ENCODE measurements at places on chromosomes 1 and 21.

- DNase-seq, result no peak
These were observed 29.6 kb upstream of the PHGDH start for GRCh38 chr1:119682141-119682540.

- DNase-seq, result no peak
These were observed 54.4 kb downstream of the SLC9A1 start for GRCh38 chr1:27100335-27101053.

- no peak for DNase-seq
These were observed 9.1 kb downstream of the SYTL1 start for GRCh38 chr1:27350663-27351540.

GRCh38 chr1:3244927-3245315 lies 175.9 kb downstream of the PRDM16 start:
- no peak for DNase-seq

DNA sequence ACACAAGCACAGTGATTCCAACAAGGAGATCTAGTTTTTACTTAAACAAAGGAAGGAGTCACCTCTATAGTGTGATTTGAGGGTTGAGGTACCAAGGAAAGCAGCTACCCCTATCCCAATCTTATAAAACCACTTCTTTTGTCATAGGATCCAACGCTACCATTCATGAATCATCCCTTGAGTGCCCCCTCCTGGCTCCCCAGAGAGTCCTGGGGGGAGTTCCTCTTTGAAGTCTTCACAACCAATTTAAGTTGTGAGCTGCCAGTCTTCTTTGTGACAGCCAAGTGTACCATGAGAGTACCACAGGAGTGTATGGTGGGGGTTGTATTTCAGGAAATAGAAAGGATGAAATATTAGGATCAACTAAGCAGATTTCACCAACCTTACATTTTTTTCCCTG lies 39.1 kb upstream of the NHLH2 start:
- no peak for DNase-seq

GRCh38 chr1:212132025-212132424 lies 96.5 kb downstream of the DTL start:
- DNase-seq, result no peak

- DNase-seq, result no peak
These were observed 11.2 kb upstream of the FGGY start for GRCh38 chr1:59285691-59286090.

- DNase-seq, result no peak
These were observed 25.5 kb downstream of the GPATCH2 start for GRCh38 chr1:217605390-217605789.

GRCh38 chr1:29875557-29876028 lies 639.3 kb downstream of the PTPRU start:
- no peak for DNase-seq

- no peak for DNase-seq
These were observed 456 bp downstream of the COL8A2 start for GRCh38 chr1:36124404-36125128.

- no peak for DNase-seq
These were observed 16.4 kb downstream of the S100A7 start for GRCh38 chr1:153444078-153444477.

DNA sequence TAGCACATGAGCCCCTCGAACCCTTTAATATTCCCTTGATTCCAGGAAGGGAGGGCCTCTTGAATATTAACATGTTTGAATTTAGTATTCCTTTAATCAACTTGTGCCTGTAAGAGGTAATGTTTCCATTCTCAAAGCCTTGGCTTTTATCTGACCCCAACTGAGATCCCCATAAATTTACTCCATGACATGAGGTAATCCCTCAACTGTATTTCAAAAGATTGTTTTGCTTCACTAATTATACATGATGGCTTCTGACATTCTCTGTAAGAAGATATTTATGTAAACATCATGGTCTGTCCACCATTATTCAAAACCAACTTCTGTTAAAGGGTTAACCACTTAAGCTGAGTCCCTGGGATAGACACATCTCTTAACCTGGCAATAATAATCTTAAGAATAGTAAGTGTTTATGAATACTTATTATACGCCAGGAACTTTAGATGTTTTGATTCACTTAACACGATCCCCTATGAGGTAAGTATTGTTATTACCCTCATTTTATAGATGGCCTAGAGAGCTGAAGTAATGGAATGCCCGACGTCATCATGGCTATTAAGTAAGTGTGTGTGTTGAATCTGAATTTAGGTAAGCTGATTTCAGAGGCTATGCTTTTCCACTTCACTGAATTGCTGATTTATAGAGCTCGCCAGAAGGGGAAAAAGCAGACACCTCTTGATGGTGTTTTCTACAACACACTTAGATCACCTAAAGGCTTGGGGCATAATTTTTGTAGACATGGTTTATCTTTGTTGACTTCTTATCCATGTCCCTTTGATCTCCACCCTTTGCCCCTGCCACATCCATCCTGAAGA lies 11.1 kb downstream of the KRTAP19-1 start:
- no peak for DNase-seq

- no peak for DNase-seq
These were observed 24.1 kb downstream of the A3GALT2 start for GRCh38 chr1:33296824-33297223.

GRCh38 chr1:196690582-196690981 lies 38.7 kb downstream of the CFH start:
- no peak for DNase-seq

DNA sequence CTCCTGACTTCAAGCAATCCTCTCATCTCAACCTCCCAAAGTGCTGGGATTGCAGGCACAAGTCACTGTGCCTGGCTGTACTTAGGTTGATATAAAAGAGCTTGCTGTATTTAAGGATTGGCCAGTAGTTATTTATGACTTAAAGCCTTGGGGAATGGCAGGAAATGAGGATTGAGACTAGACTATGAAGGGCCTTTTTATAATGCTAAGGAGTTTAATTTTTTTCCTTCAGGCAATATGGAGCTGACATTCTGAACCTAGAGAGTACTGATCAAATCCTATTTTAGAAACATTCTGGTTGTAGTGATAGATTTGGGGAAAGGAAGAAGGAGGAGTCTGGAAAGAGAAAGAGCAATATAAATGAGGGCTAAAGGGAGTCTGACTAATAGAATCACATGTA lies 44.7 kb downstream of the MSH4 start:
- DNase-seq, result no peak

GRCh38 chr1:191624044-191624443 lies 534.2 kb upstream of the RGS18 start:
- DNase-seq, result no peak

- DNase-seq, result no peak
These were observed at the start of gene SHC1 for GRCh38 chr1:154970631-154971340. Gene SHC1 (minus strand): TSS chr1:154970747. CDS start chr1:154970526, 221 bp downstream.

DNA sequence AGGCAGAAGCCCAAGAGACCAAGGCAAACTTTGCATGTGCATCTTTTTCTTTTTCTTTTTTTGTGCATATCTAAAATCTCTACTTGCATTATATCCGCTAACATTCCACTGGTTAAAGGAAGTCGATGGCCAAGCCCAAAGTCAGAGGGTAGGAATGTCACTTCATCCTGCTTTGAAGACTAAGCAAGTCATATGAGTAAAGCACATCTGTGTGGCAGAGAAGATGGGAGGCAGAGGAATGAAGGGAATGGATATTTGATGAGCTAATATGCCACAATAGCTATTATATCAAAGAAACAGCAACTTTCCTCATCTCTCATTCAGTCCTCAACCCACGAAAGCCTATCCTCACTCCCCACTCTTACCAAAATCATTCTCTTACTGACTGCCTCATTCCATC lies 59.3 kb downstream of the RNF220 start:
- DNase-seq, result no peak

DNA sequence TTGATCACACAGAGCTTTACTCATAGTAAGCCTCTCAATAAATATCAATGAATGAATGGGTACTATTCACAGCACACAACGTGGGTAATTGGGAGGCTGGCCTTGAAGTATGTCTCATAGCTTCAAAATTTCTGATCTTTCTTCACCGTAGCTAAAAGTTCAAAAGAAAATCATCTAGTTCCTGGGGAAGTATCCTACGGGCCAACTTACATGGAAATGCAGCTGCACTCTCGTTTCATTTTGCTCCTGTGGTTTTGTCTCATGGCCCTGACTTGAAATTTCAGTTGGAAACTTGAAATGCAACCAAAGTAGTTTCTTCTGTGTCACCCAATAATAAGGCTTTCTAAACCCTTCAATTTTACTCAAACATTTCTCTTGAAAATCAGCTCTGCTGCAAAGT lies 76.1 kb upstream of the CNIH3 start:
- no peak for DNase-seq

GRCh38 chr1:11875094-11875493 lies 16.3 kb upstream of the NPPB start:
- no peak for DNase-seq

DNA sequence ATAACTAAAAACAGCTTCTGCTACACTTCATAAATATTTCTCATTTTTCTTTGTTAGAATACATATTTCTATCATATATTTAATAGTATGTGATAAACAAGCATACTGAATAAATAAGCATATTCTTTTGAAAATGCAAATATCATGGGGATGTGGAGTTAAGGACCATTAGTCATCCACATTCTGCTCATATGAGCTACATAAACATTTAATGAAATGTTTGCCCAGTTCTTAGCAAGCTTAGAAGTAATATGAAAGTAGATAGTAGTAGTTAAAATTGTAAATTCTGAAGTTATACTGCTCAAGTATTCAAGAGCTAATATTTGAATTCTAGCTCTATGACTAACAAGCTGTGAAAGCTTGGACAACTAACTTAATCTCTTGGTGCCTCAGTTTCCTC lies 10.1 kb upstream of the GORAB start:
- DNase-seq, result no peak

GRCh38 chr1:152185544-152186391 lies 26.7 kb upstream of the RPTN start:
- DNase-seq, result no peak

DNA sequence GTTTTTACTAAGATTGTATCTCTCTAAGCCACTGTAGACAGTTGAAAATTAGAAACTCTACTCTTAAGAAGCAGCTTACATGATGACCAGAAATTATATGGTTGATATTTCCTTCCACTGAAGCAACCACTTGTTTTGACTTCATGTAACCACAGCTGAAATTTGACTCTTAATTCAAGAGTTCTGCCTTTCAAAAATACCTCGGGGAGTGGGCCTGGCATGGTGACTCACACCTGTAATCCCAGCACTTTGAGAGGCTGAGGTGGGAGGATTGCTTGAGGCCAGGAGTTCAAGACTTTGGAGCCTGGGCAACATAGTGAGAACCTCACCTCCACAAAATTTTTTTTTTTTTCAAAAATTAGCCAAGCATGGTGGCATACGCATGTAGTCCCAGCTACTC lies 4.3 kb downstream of the AMPD1 start:
- DNase-seq, result no peak

DNA sequence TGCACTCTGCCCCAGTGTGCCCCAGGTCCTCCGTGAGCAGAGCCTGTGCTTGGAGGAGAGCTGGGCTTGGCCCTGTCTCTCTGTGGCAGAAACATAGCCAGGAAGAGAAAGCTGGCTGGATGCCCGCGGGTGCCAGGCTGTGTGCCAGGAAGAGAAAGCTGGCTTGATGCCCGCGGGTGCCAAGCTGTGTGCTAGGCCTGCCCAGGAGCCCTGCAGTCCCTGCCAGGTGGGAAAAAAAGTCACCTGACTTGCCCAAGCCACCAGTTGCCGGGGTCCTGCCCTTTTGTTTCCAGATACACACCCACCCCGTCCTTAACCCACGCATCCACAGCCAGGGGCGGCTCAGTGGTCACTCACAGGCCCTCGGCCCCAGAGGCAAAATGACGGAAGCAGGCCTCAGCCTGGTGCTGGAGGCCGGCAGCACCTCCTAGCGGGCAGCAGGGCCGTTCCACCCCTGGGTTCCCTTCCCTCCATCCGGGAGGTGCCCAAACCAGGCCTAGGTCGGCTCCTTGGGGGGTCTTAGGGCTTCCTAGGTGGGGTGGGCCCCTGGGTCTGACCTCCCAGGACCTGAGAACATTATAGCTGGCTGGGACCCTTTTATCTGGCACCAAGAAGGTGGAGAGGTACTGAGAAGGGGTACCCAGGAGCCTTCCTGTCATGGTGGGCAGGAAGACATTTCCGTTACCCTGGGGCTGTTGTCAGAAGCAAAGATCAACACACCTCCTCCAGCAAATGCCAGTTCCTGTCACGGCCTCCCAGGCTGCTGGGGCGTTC lies 9.1 kb downstream of the ITGB2 start:
- DNase-seq, result peak; percentile 50

DNA sequence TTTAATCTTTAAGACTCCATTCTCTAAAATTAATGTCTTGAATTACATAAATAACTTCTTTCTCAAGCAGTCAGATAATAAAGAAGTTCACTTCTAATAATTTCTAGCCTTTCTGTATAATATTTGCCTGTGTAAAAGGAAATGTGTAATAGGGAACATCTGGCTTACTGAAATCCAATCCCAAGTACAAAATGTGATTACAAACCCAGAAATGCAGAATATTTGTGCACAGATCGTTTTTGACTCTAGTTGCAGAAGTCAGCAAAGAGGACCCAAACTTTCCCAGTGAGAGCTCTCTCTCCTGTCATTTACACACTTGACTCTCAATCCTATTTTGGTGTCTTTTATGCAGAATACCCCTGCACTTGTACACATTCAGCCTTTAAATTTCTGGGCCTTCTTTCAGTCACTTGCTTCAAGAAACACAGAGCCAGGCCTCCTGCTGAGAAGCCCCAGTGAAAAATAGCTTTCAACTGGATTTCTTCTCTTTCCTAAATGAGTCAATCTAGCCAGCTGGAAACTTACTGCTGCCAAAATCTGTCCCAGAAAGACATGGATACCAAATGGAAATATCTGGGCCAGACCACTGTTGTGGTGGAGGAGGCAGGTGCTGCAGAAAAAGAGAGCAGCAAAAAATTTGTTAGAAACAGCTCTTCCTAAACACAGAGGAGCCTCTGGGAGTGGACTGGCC lies 68.5 kb upstream of the ADAM30 start:
- no peak for DNase-seq

- DNase-seq, result no peak
These were observed 81.5 kb downstream of the SCMH1 start for GRCh38 chr1:41160498-41161110.

DNA sequence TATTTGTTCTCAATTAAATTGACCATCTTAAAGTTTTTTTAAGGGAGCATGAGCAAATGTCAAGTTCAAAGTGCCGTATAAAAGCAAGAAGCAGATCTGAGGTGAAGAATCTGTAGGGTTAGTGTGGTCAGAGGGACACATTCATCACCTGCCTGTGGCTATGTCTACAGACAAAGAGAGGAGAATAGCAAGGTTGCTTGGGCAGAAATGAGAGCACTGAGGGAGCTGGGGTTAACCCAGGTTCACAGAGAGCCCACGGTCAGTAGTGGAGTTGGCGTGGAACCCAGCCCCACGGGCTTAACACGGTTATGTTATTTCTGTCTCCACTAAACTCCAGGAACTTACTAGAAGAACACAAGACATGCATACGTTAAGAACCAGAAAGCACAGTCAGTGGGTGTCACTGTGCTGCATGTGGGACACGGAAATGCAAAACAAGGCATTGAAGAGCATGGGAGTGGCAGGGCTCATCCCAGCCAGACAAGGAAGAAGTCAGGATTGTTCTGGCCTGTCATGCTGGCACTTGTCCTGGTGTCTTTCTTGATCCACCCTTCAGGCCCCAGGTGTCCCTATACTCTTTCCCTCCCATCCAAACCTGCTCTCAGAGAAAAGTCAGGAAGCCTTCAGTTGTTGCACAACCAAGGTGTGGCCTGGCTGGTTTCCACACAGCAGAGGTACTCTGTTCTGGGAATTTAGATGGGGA lies 95.5 kb upstream of the IVNS1ABP start:
- no peak for DNase-seq
